ENCODE measurements at places on chromosomes 4 and X.

DNA sequence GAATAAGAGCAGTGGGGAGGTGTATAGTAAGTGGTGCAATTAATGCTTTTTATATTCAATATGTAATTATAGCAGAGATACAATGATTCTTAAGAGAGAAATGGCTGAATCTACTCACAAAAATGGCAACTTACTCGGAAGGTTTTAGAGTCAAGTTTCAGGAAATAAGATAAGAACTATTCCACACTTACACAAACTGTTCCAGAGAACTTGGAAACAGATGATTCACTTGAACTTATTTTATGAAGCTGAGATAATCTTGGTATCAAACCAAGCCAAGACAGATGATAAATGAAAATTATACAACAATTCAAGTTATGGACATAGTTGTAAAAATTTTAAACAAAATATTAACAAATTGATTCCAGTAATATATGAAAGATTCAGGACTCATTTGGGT is 311.3 kb upstream of the HS3ST1 start:
- no peak for DNase-seq

GRCh38 chrX:68682790-68683189 is 35.3 kb downstream of the STARD8 start:
- no peak for DNase-seq

DNA sequence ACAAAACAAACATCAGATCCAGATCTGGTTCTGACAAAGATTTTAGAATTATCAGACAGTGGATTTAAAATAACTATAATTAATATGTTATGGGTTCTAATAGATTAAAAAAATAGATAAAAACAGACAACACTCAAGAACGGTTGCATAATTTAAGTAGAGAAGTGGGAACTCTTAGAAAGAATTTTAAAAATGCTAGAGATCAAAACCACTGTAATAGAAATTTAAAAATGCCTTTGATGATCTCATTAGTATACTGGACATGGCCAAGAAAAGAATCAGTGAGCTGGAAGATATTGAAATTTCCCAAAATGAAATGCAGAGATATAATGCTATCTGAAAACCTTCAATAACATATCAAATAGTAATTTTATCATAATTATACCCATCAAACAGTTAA is 28.3 kb upstream of the DYNLT3 start:
- DNase-seq: no peak

DNA sequence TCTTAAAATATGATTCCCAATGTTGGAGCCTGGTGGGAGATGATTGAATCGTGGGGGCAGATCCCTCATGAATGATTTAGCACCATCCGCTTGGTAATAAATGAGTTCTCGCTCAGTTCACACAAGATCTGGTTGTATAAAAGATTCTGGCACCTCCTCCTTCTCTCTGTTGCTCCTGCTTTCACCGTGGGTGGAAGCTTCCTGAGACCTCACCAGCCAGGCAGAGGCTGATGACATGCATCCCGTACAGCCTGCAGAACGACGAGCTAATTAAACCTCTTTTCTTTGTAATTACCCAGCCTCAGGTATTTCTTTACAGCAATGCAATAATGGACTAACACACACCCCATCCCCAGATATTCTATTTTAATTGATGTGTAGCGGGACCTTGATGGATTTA is 162.2 kb downstream of the NPFFR2 start:
- DNase-seq: no peak

- DNase-seq: no peak
Measured at GRCh38 chr4:184473499-184474262, 669 bp downstream of the IRF2 start.

DNA sequence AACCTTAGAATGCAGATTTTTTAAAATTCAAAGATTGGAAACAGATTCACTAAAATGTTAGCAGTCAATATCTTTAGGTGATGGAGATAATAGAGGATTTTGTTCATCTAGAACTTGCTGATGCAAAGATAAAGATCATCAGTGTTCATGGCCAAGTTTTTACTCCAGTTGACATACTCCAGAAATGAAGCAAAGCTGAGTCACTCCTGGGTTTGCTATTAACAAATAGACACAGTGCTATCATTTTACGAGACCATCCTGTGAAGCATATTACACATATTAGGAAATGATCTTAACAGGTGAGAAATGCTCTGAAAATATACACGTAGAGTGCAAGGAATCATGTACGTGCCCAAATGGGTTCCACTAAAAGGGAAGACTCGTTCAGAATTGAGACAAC is 170.6 kb upstream of the FAM9B start:
- DNase-seq: no peak

GRCh38 chr4:186820391-186820891 is 96.8 kb upstream of the FAT1 start:
- no peak for DNase-seq

- DNase-seq: no peak
Measured at GRCh38 chrX:69080855-69081465, 84.3 kb downstream of the PJA1 start.

- DNase-seq: no peak
Measured at GRCh38 chr4:37567836-37568235, 118.3 kb downstream of the RELL1 start.

DNA sequence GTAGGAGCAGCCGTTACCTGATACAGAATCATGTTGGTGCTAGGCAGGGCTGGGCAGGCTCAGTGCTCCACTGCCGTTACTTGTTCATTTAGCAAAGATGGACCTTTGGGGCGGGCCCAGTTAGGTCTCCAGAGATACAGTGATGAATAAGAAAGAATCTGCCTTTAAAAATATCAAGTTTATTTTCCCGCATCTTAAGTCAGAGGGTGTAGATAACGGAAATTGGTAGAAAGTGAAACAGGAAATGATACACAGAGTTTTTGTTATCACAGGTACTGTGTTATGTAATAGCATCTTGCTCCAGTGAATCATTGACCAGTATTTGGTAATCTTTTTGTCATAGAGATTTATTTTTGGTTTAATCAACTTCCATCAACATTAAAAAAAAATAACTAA is 5.5 kb downstream of the TMEM131L start:
- DNase-seq: no peak

DNA sequence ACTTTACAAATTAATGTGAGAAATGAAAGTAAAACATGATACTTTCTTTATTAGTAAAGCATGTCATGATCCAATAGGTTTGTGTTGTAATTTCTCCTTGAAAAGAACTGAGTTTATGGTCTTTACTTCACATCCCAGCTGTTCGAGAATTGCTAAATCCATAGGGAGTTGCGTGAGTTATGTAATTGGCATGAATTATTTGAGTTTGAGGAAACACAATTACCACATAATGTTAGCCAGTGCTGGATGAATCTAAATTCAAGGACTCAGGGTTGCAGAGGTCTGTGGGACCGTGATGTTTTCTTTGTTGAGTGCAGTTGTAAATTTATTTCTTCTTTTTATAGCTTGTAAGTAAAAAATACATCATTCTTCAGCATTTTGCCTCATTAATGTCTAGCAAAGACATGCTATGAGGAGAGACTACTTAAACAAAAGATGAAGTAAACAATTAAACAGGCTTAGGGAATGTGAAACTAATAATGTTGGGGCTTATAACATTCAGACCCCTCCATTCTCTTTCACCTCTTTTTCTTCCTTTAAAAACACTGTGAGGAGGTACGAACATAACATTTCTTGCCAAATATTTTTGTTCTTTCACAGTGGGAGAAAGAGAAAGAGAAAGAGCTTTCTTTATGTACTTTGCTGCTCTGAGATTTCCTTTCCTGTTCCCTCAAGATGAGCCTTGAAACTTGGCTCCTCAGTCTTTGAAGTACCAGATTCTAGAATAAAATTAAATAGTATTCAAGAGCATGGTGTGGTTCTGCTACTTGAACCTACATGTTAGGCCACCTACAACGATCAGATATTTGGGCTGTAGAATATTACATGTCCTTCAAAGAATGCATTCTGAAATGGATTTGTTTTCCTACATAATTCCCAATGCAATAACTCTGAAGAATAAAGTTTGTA is 159.6 kb upstream of the ANK2 start:
- DNase-seq: no peak

DNA sequence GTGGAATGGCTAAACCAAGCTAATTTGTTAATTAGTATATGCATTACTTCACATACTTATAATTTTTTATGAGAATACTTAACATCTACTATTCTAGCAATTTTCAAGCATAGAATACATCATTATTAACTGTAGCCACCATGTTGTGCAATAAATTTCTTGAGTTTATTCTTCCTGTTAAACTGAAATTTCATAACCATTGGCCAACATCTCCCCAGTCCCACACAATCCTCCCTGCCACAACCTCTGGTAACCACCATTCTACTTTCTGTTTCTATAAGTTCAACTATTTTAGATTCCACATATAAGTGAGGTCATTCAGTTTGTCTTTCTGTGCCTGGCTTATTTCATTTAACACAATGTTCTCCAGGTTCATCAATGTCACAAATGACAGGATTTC is 208.5 kb downstream of the PPP4R3C start:
- no peak for DNase-seq

- DNase-seq: no peak
Measured at GRCh38 chrX:133921764-133922389, 63.5 kb downstream of the GPC3 start.

DNA sequence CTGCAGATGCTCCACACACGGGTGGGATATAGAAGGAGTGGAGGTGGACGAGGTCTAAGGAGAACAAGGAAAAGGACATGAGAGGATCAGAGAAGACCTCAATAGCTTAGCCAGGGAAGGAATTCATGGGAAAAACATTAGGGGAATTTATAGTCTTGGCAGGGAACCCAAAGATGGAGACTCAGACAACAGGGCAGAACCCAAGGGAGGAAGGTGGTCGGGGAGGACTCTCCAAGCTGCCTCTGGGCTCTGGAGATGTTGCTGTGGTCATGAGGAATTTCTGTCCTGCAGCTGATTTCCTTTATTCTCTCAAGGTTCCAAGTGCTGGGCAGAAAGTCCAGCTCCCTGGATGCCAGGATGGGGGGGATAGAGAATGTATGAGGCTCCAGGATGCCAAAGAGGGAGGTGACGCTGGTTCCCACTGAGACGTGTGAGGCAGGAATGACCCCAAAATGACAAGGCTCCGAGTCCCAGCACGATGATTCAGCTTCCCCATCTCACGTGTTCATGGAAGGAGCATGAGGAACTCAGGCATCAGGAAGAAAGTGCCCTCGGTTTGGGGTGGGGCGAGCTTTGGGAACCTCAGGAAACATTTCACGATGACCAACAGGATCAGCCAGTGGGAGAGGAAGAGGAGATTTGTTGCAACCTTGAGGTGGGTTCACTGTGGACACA is 57.0 kb upstream of the PPP2R3B start:
- DNase-seq: no peak

DNA sequence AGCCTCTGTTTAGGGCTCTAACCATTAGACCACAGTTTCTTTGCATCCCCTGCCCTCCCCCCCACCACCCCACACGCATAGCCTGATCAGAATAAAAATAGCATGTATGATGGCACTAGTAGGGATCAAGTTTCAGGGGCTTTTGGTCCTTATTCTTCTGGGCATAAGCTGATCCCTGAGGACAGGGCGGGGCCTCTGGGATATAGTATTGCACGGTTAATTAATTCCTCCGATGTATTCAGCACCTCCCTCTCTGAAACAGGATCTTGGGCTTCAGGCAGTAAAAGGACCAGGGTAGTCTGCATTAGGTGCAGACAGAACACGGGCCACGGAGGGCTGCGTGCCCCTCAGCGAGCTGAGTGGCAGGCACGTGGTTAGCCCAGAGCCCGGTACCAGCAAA is 57.1 kb downstream of the ELF4 start:
- DNase-seq: no peak

DNA sequence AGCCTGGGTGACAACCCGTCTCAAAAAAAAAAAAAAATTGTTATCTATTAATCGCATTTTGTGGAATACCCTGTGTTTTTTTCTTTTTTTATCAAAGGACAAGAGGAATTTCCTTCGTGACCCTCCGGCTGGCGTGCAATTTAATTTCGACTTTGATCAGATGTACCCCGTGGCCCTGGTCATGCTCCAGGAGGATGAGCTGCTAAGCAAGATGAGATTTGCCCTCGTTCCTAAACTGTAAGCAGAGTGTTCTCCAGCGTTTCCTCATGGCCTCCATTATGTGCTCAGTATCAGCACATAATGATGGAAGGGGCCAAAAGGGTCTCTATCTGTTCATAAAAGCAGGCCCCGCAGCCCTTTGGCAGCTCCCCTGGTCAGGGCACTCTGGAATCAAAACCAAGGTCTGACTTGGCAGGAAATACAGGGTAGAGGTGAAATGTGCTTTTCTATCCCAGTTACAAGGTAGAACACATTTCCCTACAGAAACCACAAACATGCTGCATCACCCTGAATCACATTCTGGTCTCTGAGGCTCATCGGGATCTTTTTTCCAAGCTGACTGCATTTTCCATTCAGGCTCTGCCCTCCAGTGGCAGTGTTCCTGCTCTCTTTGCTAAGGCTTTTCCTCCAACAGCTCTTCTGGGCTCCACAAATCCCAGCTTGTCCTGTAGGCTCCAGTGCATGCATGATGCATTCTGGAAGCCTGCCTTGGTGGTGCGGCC is 24.4 kb downstream of the SYAP1 start:
- DNase-seq: no peak

DNA sequence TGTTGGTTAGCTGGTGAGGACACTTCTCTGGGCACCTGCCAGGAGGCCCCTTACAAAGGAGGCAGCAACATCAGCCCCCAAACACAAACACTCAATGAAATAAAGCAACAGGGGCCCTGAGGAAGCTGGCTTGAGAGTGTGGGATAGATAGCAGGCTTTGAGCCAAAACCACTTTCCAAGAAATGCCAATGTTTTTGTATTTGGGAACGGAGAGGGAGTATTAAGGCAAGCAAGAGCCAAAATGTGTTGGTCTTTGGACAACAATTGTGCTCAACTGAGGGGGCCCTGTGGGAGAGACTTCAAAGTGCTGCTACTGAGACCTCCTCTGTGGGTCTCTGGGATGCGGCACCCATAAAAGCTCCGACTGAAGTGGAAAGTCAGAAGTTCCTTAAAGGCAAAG is 41.0 kb downstream of the RAI2 start:
- DNase-seq: no peak

GRCh38 chr4:52868133-52868532 is 6.0 kb downstream of the RASL11B start:
- no peak for DNase-seq

Measured in activated CD8-positive, alpha-beta memory T cell treated with anti-CD3 and anti-CD28 coated beads for 4 hours (primary cell).